ENCODE measurements at places on chromosomes 7 and 10.

- no peak for DNase-seq
Observed at GRCh38 chr10:102596506-102596971, 47.7 kb upstream of the TRIM8 start.

- no peak for DNase-seq
Observed at GRCh38 chr10:74099836-74100235, 50.8 kb downstream of the AP3M1 start.

GRCh38 chr10:60943316-60944057 is 498 bp downstream of the RHOBTB1 start:
- no peak for DNase-seq

DNA sequence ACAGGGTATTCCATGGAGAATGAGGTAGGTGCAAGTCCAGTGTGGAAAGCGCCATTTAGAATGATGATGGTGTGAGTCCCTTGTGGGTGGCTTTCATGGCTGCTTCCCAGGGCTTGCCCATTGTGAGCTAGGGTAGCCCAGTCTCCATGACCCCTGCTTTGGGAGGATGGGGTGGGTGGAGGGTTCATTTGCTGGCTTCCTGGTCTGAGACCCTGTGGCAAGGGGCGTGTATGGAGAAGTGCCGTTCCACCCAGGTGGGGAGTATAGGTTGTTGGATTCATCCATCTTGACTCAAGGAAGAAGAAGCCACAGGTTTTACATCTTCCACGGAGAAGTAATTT is 27.7 kb downstream of the CCM2 start:
- DNase-seq, result no peak

DNA sequence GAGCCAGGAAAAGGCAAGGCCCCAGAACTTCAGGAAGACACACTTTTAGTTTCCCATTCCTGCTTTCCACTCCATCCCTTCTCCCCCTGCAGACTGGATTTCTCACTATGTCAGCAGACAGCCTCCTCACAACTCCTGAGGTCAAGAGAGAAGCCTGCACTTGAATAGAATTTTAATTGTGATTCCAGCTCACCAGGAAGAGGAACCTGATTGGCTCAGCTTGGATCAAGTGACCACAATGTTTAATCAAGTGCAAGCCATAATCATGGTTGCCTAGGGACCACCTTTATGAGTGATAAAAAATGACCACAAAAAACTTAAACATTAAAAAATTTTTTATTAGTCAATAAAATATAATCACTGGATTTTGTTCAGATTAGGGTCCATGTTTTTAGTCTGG is 244.7 kb upstream of the RHOBTB1 start:
- DNase-seq, result no peak

- no peak for DNase-seq
Observed at GRCh38 chr7:12094365-12094921, 116.7 kb upstream of the TMEM106B start.
